ENCODE measurements at places on chromosomes 1 and 21.
A peak's percentile ranks its signal among the peaks of the same experiment; 100 is the strongest.

DNA sequence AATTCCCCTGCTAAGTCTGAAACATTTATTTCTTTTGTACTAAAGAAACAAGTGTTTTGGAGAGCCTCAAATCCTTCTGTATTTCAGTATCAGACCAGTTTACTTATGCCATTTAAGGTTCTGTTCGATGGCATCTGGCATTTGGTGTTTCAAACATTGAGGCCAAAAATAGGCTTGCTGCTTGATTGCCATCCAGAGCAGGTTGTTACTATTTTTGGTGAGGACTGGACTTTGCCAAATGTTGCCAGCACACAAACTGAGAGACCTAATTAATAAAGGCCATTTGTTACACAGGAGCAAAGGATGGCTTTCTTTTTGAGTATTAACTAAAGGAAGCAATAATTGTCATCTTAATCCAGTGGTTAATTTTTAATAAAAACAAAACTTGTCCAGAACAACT lies 26.2 kb downstream of the VPS45 start:
- no peak for DNase-seq

DNA sequence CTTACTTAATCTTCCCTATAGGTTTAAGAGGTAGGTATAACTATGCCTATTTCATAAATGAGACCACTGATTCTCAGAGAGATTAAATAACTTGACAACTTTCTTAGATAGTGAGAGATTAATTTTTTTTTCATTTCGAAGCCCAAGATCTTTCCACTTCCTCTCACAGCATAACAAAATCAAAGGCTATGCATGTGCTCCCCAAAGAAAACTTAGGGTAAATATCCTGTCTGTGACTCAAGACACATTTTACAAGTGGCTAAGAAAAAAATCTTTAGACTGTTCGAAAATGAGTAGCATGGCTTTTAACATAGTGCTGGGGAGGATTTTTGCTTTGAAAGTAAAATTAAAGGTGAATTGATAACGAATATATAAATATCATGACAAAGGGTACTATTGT lies 8.2 kb upstream of the C1orf141 start:
- no peak for DNase-seq

- DNase-seq, result no peak
These were observed 117.9 kb downstream of the PRDM2 start for GRCh38 chr1:13817906-13818305.

DNA sequence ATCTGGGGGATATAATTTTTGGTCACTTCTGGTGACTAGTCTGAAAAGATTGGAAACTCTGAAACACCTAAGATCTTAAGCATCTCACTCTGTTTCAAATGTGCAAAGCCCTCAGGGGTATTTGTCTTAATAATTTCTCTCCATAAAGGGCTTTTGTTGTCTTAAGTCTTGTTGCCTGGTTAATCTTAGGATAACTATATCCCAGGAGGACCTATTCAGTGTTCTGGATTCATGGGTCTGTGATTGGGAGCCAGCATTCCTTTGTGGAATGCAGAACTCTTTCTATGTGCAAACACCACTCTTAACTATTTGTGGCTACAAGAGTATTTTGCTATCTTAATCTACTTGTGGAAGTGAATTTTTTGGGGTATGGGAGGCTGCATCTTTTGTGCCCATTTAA lies 1573.0 kb upstream of the PRMT6 start:
- DNase-seq, result no peak

DNA sequence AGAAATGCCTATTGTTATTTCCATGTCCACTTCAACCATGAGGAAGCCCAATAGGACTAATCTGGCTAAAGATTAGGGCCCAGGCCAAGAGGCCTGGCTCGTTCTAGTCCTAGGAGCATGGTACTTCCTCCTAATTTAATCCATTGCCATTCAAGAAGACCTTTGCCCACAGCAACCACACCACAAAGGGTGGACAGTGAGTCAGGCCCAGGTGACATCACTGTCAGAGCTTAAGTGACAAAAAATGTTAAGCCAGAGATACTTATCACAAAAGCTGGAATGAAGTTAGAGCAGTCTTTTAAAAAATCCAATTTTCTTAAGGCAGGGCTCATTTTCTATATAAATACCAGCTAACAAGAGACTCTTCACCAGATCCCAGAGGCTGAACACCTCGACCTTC lies at the start of gene SPRR3:
TSS of gene SPRR3 (plus strand) at position 368 of the 400 bp plus-strand sequence. CDS start 1,272 bp downstream, outside the sequence.
- no peak for DNase-seq

DNA sequence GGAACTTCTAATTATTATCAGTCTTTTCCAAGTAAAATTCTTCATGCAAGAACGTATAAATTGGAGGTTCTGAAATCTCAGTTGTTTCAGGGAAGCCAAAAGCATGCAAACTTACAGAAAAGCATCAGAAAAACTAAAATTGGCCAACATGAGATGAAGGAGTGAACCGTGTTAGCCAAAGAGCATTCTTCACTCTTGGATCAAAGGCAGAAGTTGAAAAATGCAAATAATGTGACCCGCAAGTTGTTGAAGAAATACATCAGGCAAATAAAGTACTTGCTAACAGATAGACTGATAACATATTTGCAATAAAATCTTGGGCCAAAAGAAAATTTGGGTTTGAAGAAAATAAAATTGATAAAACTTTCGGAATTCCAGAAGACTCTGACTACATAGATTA lies 29.6 kb downstream of the DIPK1A start:
- no peak for DNase-seq

DNA sequence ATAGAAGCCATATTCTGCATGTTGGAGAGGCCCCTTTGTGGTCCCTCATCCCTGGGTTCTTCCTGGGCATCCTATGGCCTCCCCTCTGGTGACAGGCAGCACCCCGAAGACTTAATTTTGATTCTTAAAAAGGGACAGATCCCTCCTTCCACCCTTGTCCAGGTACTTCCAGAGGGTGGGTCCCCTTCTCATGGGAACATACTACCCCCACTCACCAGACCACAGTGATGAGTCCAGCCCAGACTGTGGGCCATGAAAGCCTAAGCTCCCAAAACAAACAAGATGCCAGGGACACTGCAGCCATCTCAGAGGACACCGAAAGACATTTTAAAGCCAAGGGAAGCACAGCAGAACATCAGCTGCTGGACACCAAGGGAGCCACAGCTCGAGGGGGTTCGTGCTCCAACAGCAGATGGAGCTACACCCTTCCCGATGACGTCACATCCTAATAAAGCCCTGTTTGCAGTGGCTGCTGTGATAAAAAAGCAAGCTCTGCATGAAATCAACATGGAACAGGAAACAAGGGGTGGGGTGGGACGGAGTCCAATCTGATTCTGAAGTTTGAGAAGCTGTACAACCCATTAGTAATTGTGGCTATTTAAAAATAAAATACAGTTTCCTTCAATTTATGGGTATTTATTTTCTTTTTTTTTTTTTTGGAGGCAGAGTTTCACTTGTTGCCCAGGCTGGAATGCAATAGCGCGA lies 32.4 kb downstream of the GNB1 start:
- DNase-seq, result peak; percentile 42

GRCh38 chr1:1784933-1785332 lies 6.7 kb upstream of the NADK start:
- DNase-seq, result no peak

- DNase-seq, result no peak
These were observed 893.5 kb downstream of the LTN1 start for GRCh38 chr21:28099001-28099705.

- DNase-seq, result no peak
These were observed 118.7 kb upstream of the KIF26B start for GRCh38 chr1:245036102-245036501.

DNA sequence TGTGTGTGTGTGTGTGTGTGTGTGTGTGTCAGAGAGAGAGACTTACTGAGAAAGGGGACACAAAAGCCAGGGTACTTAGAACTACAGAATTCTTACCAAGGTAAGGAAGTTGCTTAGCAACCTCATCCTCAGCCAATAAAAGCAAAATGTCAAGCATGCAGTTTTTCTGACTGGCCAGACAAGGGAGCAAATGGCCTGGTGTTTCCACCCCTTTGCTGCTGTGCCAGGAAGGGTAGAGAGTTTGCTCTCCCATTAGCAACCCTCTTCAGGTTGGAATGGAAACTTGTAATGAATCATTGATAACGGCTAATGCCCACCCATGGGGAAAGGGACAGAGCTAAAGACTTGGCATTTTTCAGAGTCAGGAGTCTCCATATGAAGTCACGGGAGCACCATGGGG lies 10.6 kb downstream of the RXRG start:
- DNase-seq, result no peak

- no peak for DNase-seq
These were observed 28.2 kb downstream of the LACTBL1 start for GRCh38 chr1:22944346-22945055.

DNA sequence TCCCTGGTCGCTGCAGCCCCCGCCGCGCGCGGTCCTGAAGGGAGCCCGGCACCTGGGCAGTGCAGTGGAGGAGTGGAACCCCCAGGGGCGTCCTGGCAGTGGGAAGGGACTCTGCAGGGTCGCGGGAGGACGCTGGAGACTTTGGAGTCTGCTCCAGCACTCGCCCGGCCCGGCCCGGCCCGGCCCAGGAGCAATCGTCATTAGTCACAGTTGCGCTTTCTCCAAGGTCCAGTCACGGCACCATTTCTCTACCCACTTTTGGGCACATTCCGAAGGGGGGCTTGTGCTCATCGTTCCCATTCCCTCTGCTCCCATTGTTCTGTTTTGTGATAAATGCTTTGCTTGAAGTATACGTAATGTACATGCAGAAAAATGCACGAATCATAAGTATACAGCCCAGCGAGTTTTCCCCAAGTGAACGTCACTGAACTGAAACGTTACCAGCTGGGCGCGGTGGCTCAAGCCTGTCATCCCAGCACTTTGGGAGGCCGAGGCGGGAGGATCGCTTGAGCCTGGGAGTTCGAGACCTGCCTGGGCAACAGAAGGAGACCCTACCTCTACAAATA lies 999 bp downstream of the THAP3 start:
- DNase-seq, result no peak

GRCh38 chr1:206583707-206584648 lies 28.3 kb downstream of the EIF2D start:
- DNase-seq, result peak; percentile 70
